Activated CD4-positive, alpha-beta memory T cell treated with anti-CD3 and anti-CD28 coated beads for 36 hours (primary cell): ENCODE measurements at places on chromosomes 3 and 15. TPM values are rescaled to one million over a fixed set of nuclear protein-coding genes. Genes with fewer than 3 reads are reported as not detected.

MAP6D1 gene
- total RNA-seq, result 1.00 TPM

GPR62 gene
- not detected for total RNA-seq

CELSR3 gene
- 6.9 TPM for total RNA-seq

NSMCE3 gene
- 7.7 TPM for total RNA-seq

HESX1 gene
- total RNA-seq, result 1.3 TPM

KIF15 gene
- 45.1 TPM for total RNA-seq

EIF4E3 gene
- total RNA-seq, result 36.7 TPM

ACKR4 gene
- total RNA-seq, result not detected

ATOSA gene
- total RNA-seq, result 19.3 TPM

LRRC31 gene
- not detected for total RNA-seq

GRCh38 chr3:111882194-111882593 is 23.1 kb downstream of the PHLDB2 start:
- no peak for DNase-seq

- no peak for DNase-seq
These were observed 115.3 kb upstream of the NEO1 start for GRCh38 chr15:72936691-72937679.

DNA sequence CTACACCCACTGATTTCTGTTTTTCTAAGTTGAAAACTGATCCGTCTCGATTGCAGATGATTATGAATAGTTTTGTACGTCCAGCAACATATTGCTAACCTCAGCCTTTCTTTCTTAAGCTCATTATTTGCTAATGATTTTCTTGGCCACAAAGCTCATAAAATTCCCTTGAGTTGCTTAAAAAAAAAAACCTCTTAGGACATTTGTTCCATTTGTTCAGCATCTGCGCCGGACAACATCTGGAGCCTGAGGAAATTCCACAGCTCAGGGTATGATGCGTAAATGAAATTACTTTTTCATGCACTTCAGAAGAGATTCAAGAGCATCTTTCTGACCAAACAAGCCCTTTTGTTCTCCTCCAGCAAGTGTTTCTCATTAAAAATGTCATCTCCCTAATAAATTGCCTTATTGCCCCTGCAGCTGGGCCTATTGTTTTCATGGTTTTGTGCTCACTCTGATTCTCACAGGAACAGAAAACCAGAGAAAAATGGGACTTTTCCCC is 249.1 kb upstream of the MCTP2 start:
- DNase-seq, result no peak

- DNase-seq, result no peak
These were observed 365.6 kb downstream of the TIGIT start for GRCh38 chr3:114659109-114660061.

GRCh38 chr3:104740874-104741379 is 625.8 kb upstream of the ALCAM start:
- DNase-seq, result no peak

- DNase-seq, result no peak
These were observed 54.9 kb upstream of the SNRK start for GRCh38 chr3:43231276-43232000.

- DNase-seq, result no peak
These were observed 9.6 kb downstream of the LINGO1 start for GRCh38 chr15:77622934-77623754.

DNA sequence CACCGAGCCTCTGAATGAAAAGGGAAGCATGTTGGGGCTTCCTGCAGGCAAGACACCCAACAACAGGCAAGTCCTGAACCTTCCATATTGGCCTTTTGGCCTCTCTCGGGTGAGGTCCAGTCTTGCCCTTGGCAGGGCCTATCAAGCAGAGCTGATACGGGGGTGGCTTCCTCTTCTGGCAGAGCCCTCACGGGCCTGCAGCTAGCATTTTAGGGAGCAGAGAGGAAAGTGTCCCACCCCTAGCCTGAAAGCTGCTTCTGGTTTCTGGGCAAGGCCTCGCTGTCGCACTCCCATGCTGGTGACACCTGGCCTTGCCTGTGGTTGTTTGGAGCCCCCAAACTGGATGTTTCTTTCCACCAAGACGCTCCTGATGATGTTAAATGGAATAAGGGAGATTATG is 31.8 kb upstream of the CTSH start:
- no peak for DNase-seq

DNA sequence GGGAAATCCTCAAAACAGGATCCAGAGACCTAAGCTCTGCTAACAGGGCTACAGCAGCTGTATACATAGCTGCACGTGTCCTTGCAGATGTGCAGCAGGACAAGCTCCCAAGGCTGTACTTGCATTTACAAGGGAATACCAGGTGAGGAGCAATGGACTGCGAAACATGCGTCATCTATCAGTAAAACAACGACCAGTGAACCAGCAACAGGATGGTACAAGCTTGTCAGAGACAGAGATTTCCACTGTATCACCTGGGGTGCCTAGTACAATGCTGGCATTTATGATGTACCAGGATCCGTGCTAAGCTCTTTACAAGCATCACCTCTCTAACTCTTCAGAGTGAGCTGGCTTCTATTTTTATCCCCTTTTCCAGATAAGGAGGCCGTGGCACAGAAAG is 227.3 kb downstream of the FOXP1 start:
- peak; percentile 33 for DNase-seq

GRCh38 chr3:65497846-65498245 is 540.9 kb downstream of the MAGI1 start:
- no peak for DNase-seq

DNA sequence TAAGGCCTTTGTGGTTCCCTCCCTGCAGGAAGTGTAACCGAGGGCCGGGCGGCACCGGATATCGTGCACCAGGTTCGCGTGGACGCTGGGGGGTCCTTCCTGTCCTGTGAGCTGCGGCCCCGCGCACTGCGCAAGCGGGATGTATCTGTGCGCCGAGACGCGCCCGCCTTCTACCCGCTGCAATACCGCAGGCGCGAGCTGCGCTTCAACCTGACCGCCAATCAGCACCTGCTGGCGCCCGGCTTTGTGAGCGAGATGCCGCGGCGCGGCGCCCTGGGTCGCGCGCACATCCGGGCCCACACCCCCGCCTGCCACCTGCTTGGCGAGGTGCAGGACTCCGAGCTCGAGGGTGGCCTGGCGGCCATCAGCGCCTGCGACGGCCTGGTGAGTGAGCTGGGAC is 35.9 kb downstream of the SAXO2 start:
- peak; percentile 76 for DNase-seq

- peak; percentile 18 for DNase-seq
These were observed at the start of gene PAQR9 for GRCh38 chr3:142963516-142964448. PAQR9 (minus strand) TSS chr3:142963674; CDS start chr3:142963336, 338 bp downstream.

GRCh38 chr15:99681990-99682389 is 51.2 kb downstream of the LYSMD4 start:
- no peak for DNase-seq

- DNase-seq, result no peak
These were observed 48.1 kb upstream of the XXYLT1 start for GRCh38 chr3:195319060-195319459.

GRCh38 chr3:29430558-29430971 is 149.7 kb downstream of the RBMS3 start:
- no peak for DNase-seq

GRCh38 chr3:101379658-101380376 is 59.4 kb upstream of the IMPG2 start:
- no peak for DNase-seq

DNA sequence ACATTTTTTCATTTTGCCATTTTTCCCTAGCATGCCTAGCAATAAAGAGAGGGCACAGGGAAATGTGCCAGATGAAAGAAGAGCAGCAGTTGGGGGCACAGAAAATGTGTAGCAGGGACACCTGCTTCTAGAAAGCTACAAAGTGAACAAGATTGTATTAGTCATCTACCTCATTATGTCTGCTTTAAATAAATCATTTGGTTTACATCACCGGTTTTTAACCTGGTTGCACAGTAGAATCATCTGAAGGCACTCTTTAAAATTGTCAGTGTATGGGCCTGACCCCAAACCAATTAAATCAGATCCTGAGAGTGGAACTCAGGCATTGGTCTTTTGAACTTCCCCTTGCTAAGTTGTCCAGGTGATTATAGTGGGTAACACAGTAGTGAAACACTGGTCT is 73.8 kb downstream of the ZBBX start:
- no peak for DNase-seq

DNA sequence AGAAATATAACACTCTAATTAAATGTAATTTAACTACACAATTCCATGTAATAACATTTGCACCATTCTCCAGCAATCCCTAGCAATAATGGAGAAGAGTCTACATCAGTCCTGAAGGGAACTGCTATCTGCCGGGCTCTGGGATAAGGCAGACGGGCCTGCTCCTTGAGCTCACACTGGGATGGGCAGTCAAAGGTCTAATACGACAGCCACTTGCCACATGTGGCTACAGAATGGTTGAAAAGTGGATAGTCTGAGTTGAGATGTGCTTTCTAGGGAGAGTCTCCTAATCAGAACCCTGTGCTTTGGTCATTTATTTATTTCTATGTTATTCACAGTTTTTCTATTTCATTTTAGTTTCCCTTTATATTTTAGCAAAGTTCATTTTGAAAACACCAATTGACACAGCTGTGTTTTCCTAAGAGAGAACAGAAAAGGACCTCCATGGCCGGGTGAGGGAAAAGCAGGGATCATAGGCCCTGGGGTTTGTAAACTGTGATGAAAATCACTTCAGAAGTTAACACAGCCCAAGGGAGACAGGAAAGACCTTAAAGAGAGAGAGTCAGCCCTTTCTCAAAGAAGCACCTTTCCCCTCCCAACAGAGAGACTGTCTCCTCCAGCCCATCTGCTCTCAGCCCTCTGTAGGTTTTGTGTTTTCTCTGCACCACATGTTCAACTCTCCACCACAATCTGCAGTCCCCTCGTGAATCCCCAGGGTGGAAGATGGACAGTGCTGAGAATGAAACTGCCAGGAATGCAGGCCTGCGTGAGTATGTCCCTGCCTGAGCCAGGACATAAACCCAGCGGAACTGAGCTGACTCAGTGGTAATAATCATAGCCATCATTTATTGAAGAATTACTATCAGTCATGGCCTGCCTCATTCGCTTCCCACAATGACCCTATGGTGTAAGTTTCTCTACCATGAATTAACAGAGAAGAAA is 11.6 kb downstream of the FSIP1 start:
- DNase-seq, result no peak

DNA sequence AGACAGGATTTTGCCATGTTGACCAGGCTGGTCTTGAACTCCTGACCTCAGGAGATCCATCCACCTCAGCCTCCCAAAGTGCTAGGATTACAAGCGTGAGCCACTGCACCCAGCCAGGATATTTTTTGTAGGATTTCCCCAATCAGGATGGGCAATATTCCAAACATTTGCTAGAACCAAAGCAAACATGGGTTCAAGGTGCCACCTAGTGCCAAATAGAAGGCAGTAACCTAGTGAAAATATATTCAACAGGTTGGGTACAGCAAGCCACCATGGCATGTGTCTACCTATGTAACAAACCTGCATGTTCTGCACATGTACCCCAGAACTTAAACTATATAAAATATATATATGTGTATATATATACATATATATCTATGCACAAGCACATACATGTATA is 185.9 kb upstream of the CADM2 start:
- no peak for DNase-seq

DNA sequence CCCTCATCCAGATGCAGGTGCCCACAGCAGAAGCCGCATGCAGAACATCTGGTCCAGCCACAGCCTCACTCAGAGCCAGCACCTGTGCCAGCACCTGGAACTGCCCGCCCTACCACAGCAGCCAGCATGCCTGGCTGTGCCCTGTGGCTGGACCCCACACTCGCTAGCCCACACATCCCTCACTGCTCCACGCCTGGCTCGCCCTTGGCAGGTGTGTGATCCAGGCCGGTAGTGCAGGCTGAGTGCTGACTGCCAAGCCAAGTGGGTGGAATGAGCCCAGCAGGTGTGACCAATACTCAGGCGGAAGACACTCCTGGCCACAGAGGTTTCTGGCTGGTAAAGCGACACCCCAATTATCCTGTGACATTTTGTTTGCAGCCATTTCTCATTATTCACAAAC is 162.4 kb upstream of the ROBO1 start:
- no peak for DNase-seq

DNA sequence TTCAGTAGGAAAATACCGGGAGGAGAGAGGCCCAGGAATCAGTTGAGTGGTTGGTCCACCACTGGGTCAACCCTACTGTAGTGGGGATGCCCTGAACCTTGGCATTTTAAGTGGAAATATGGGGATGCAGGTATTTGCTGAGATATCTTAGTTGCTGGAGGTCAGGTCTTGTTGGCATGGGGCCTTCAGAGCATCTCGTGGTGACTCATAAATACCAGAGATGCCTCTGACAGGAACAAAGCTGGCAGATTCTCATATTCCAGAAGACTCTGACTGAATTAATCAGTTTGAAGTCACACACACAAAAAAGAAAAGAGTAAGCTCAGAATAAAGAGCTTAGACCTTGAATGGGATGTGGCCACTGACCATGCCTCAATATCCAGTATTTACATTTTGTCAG is 91.6 kb downstream of the CACNA2D3 start:
- no peak for DNase-seq

- DNase-seq, result no peak
These were observed 905.4 kb downstream of the ROBO2 start for GRCh38 chr3:77945320-77945719.
